Esophagus squamous epithelium (tissue), 5 donors: ENCODE measurements at places on chromosomes 4 and X.

DNA sequence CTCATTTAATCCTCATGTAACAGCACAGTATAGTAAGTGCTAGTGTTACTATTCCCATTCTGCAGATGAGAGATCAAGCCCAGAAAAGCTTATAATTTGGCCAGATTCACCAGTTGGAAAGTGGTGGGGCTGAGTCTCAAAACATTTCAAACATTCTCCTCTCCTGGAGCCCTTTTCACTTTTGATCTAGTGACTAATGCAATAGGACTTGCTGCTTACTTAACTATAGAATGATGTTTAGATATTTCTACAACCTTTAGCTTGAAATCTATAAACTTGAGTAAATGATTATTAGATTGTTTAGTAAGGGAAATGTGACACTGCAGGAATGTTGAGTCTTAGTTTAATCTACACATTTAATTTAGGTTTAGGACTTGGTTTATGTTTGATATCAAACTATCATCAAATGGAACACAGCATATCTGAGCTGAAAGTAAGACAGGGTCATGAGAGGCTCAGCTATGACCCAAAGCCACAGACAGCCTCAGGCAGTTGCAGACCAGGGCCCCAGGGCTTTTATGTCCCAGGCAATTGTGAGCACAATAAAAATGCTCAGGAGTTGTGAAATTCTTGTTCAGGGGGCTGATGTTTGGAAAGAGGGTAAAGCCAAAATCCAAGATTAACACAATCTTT is 199.5 kb upstream of the HS3ST1 start:
- no peaks in the 10 kb centered on the region for H3K27me3 ChIP-seq
- DNase-seq: no peak
- H3K4me1 ChIP-seq: peaks cover 15% of the 10 kb centered on the region
- H3K27ac ChIP-seq: no peak overlapping the region

DNA sequence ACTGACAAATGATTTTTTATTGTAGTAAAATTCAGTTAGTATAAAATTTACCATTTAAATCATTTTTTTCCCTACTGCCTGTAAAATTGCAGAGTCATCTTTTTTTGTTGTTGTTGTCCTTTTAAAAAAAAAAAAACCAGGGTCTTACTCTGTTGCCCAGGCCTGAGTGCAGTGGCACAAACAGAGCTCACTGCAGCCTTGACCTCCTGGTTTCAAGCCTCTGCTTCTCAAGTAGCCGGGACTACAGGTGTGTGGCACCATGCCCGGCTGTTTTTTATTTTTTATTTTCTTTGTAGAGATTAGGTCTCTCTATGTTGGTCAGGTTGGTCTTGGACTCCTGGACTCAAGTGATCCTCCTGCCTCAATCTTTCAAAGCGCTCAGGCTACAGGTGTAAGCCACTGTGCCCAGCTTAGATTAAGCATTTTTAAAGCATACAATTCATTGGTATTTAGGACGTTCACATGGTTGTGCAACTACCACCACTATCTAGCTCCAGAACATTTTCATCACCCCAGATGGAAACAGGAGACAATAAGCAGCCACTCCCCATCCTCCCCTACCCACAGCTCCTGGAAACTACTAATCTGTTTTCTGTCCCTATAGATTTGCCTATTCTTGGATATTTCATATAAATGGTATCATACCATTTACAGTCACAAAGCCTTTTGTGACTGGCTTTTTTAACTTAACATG is 59.7 kb upstream of the PGRMC2 start:
- no peak for DNase-seq
- H3K4me1 ChIP-seq: peaks cover 15% of the 10 kb centered on the region
- H3K36me3 ChIP-seq: no peaks in the 10 kb centered on the region

DNA sequence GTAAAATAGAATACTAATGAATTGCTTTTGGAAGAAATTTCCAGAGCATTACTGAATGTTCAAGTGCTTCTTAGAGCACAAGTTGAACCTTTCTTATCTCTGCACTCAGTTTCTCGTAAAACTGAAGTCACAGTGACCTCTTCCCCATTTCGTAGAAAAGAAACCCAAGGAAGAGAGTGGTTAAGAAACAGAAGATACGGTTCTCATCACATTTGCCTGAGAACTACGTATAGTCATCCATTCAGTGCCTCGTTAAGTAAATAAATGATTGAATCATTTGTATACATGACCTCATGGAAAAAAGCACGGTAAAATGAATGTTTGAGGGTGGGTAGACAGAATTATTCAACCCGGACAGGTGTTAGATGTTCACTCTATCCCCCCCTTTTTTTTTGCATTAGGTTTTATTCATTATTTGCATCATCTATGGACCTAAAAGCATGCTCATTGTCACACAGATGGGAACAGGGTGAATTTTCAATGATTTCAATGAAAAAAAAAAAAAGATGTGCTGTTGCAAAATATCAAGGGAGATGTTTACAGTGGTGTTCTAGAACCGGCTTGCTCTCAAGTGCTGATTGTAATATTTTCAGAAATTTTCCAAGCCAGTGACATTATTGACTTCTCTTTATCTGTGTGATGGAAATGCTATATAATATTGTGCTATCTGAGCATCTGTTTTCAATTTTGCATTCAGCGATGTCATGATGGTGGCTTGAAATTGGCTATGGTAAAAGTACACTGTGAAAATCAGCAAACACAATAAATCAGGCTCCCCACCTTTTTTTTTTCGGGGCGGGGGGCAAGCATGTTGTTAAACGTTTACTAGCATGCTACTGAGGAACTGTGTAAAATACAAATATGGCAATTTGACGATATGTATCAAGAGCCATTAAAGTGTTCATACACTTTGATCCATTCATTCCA is 4.3 kb downstream of the RHOH start:
- H3K36me3 ChIP-seq: no peaks in the 10 kb centered on the region
- H3K4me1 ChIP-seq: no peaks in the 10 kb centered on the region
- DNase-seq: no peak
- H3K27me3 ChIP-seq: no peaks in the 10 kb centered on the region
- peak overlapping the region; percentile 77 for H3K27ac ChIP-seq
- H3K4me3 ChIP-seq: no peak overlapping the region

- H3K27ac ChIP-seq: no peak overlapping the region
- H3K4me3 ChIP-seq: no peak overlapping the region
- H3K27me3 ChIP-seq: no peaks in the 10 kb centered on the region
- no peaks in the 10 kb centered on the region for H3K36me3 ChIP-seq
Observed at GRCh38 chr4:124090021-124090420, 622.5 kb downstream of the ANKRD50 start.

- H3K4me1 ChIP-seq: peaks cover 4% of the 10 kb centered on the region
- peak within 1 kb of the TSS; percentile 60 for H3K4me3 ChIP-seq
- H3K27ac ChIP-seq: no peak within 1 kb of the TSS
- no peak for DNase-seq
Observed at GRCh38 chr4:157220371-157220881, at the start of gene GRIA2. Gene GRIA2 (plus strand): TSS chr4:157220728. CDS start chr4:157221043, 315 bp downstream.

DNA sequence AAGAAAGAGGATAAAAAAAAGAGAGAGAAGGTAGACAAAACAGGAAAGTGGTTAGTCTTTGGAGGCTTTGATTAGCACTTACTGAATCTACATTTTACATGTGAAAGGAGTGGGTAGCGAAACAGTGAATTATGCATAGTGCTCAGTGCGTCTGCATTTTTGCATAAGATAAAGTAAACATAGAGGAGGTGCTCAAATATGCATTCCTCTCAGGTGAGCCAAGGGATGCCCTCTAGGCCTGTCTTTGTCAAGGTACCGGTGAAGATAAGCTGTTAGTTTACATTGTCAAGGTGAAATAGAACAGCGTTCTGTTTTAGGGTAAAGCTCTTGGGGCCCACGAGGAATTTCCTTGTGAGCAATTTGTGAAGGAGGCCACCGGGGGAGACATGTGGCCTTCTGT is 260.6 kb downstream of the TRIML1 start:
- H3K4me3 ChIP-seq: no peak overlapping the region
- H3K36me3 ChIP-seq: no peaks in the 10 kb centered on the region
- H3K27me3 ChIP-seq: no peaks in the 10 kb centered on the region
- no peaks in the 10 kb centered on the region for H3K4me1 ChIP-seq

- no peak within 1 kb of the TSS for H3K27ac ChIP-seq
- peaks cover 49% of the 10 kb centered on the region for H3K27me3 ChIP-seq
- H3K4me1 ChIP-seq: peaks cover 12% of the 10 kb centered on the region
- H3K4me3 ChIP-seq: peak within 1 kb of the TSS; percentile 21
Observed at GRCh38 chr4:8871417-8872401, at the start of gene HMX1. Gene HMX1 (minus strand): TSS chr4:8871839. CDS start chr4:8871614, 225 bp downstream.

DNA sequence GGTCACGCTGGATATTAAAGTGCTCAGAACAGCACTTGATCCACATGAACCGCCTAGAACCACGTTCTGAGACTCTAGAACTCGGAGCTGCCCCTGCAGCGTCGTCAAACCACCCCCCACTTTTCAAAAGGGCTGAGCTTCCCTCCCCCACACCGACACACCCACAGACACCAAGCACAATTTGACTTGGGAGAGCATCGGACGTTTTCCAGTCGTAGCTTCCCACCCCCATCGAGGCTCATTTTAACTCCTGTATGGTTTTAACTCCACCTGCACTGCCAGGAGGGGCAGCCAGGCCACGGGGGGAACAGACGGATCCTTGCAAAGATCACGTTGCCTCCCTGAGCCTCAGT is 26.3 kb downstream of the PPP2R2C start:
- peaks cover 44% of the 10 kb centered on the region for H3K27me3 ChIP-seq
- no peak overlapping the region for H3K4me3 ChIP-seq
- H3K4me1 ChIP-seq: peaks cover 45% of the 10 kb centered on the region
- peak overlapping the region; percentile 75 for H3K27ac ChIP-seq

- no peak for DNase-seq
- no peaks in the 10 kb centered on the region for H3K27me3 ChIP-seq
- no peaks in the 10 kb centered on the region for H3K4me1 ChIP-seq
- no peaks in the 10 kb centered on the region for H3K36me3 ChIP-seq
- no peak overlapping the region for H3K27ac ChIP-seq
Observed at GRCh38 chr4:16120720-16121119, 36.9 kb upstream of the PROM1 start.

- no peak overlapping the region for H3K27ac ChIP-seq
- H3K4me1 ChIP-seq: peaks cover 41% of the 10 kb centered on the region
- H3K27me3 ChIP-seq: peaks cover 99% of the 10 kb centered on the region
- no peak for DNase-seq
Observed at GRCh38 chrX:25017667-25018247, 2.0 kb upstream of the ARX start.

- no peak overlapping the region for H3K4me3 ChIP-seq
- no peaks in the 10 kb centered on the region for H3K4me1 ChIP-seq
- H3K27ac ChIP-seq: no peak overlapping the region
- no peak for DNase-seq
- H3K27me3 ChIP-seq: no peaks in the 10 kb centered on the region
Observed at GRCh38 chr4:525660-526059, 26.6 kb downstream of the PIGG start.

- no peaks in the 10 kb centered on the region for H3K4me1 ChIP-seq
- no peak for DNase-seq
- no peaks in the 10 kb centered on the region for H3K27me3 ChIP-seq
- H3K36me3 ChIP-seq: peaks cover 5% of the 10 kb centered on the region
Observed at GRCh38 chr4:3168029-3168428, 80.9 kb upstream of the MSANTD1 start.
